Activated T-cell treated with anti-CD3 and anti-CD28 coated beads, Interleukin-2, amount 50 U/mL, for 72 hours (primary cell): ENCODE measurements at places on chromosomes 6 and 20. TPM values are rescaled to one million over a fixed set of nuclear protein-coding genes. Genes with fewer than 3 reads are reported as not detected.

The GTF2H4 gene
- total RNA-seq = 46.9 TPM

DNA sequence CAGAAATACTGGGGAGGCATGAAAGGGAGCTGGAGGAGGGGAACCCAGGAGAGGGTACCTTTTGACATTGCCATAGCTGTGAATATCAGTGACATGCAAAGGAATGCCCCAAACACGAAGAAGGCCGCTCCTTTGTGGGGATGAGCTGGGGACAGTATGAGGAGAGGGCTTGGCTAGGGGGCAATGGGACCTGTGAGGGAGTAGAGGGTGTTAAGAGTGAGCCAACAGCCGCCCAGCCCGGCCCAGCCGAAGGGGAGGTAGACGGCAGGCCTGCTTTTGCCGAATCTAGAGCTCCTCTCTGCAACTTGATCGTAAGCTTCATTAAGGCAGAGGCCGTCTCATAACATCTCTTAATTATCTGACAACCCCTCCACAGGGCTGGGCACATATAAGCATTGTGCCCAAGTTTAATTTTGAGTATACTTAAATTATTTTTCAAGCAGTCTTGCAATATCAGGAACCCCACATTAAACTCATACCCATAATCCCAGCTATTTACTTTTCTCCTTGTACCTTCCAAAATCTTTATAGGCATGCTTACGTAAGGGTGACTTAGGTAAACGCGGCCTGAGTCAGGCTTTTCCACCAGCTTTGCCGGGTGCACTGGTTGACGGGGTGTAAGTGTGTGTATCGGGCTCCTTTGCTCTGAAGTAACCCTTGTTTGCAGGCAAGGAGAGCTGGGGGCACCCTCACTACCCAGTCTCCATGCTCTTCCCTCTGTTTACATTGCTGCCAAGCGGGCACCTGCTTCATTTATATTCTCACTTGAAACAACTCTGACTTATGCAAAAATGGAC lies 24.9 kb upstream of the VEGFA start:
- peaks cover 16% of the 10 kb centered on the region for H3K27me3 ChIP-seq
- H3K27ac ChIP-seq = no peak overlapping the region
- H3K4me1 ChIP-seq = no peaks in the 10 kb centered on the region
- DNase-seq = no peak
- H3K4me3 ChIP-seq = no peak overlapping the region

DNA sequence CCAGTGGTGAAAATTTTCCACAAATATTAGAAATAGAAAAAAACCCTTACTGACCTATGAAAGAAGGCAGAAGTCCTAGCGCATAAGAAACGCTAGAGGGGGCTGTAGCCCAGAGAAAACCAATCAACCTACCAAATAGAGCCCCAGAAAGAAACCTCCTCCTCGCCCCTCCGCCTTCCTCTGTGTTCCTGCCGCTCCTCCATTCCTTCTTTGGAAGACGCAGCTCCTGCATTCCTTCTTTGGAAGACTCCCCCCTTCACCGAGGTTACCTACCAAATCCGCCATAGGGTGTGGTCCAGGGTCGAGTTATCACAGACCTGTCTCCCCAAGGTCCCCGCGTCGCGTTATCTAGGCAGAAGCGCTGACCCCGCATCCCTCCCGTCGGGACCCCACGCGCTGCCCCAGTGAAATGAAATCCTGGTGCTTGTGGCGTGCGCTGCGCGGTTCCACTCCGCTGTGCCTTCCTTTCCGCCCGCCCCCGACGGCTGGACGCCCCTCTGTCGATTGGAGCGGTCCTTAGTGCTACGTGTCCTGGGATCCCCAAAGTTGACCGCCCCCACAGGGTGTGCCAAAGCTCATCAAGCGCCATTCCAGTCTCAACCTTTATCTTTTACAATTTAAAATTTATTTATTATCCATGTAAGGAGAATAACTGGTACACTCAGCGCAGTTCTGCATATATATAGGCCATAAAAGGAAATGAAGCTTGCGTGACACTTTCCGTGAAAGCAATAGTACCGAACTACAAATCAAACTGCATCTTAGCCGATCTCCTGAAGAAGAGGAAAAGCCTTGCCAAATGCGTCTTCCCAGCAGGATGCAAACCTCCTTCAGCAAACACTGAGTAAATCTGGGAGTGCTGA lies 13.0 kb downstream of the RPP21 start:
- no peak overlapping the region for H3K27ac ChIP-seq
- DNase-seq = peak; percentile 54
- peak overlapping the region; percentile 87 for H3K4me3 ChIP-seq
- H3K4me1 ChIP-seq = no peaks in the 10 kb centered on the region
- no peaks in the 10 kb centered on the region for H3K36me3 ChIP-seq

DNA sequence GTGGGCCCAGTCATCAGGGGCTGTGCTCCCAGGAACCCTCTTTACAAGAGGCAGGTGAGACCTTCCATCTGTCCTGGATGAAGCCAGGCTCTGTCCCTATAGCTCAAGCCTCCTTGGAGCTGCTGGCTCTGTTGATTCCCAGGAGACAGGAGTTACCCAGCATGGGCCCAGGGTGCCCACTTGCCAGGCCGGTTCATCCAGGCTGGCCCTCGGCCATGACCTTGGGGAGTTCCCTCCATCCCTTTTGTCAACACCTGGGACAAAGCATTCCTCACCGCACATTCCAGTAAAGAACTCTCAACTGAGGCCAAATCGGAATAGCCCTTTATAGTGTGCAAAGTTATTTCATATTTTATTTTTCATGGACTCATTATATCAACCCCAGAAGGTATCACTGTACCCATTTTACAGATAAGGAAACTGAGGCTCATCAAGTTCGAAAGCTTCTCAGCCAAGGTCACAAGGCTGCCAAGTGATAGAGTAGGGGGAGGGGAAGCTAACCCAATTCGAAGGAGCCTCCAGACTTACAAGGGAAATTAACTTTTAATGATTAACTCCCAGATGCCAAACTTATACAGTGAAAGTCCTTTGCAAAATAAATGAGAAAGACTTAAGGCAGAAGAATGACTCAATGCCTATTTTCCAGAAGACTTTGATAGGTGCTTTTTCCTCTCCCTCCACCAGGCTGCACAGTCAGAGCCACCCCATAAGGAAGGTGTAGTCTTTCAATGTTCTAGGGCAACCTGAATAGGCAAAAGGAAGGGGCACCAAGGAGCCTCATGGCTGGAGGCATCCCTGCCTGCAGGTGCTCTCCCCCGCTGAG lies 18.5 kb downstream of the SDC4 start:
- DNase-seq = no peak
- H3K36me3 ChIP-seq = peaks cover 7% of the 10 kb centered on the region
- H3K27ac ChIP-seq = no peak overlapping the region
- no peak overlapping the region for H3K4me3 ChIP-seq
- no peaks in the 10 kb centered on the region for H3K27me3 ChIP-seq

The LHFPL5 gene
- total RNA-seq = not detected

DNA sequence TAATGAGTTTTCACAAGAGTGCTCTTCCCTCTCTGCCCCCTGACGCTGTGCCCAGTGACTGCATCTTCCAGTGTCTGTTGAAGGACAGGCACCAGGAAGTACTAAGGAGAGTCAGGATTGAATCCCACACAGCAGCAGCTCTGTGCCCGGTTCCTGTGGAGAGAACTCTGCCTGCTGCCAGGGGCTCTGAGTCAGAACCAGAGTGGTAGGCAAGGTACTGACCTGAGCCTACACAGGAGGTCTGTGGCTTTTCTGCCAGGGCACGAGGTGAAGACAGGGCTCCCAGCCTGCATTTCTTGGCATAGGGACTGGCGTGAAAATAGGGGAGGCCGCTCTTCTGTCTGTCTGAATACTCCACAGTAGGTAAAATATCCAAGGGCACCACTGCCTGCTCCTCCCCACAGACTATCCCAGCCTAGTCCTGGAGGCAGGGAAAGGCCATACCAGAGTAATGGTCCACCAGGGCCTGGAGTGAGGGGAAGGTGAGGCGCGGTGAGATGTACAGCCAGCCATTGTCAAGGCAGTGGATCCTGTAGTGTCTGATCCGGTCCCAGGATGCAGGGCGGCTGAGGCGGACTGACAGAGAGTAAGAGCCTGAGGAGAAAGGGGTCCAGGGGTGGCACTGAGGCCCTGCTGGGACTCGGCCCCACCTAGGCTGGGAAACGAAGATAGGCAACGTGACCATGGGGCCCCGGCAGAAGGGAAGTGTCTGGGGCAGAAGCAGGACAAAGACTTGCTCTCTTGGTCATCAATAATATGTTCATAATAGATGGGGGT lies 9.4 kb downstream of the RAB5IF start:
- no peaks in the 10 kb centered on the region for H3K4me1 ChIP-seq
- H3K27me3 ChIP-seq = no peaks in the 10 kb centered on the region
- no peak overlapping the region for H3K4me3 ChIP-seq
- H3K36me3 ChIP-seq = peaks cover 6% of the 10 kb centered on the region
- DNase-seq = no peak

DNA sequence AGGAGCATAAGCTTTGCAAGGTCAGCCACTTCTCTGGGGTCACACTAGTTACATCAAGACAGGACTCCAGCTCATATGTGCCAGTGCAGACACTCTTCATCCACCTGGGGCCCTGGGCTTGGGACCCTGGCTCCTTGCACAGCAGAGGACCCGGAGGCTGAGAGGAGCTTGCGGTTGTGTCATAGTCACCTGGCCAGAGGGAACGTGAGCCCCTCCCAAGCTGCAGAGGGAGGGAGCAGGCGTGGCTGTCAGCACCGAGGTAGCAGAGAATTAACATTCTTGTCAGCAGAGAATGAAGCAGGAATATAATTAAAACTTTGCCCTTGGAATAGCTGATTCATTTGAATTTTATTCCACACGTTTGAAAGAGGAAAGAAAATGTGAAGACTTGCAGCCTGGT lies 36.8 kb downstream of the BCAS4 start:
- H3K27ac ChIP-seq = no peak overlapping the region
- no peak for DNase-seq
- H3K4me1 ChIP-seq = no peaks in the 10 kb centered on the region
- no peak overlapping the region for H3K4me3 ChIP-seq

- H3K4me1 ChIP-seq = peaks cover 31% of the 10 kb centered on the region
- no peak overlapping the region for H3K4me3 ChIP-seq
- H3K36me3 ChIP-seq = peaks cover 2% of the 10 kb centered on the region
- no peak for DNase-seq
- H3K27ac ChIP-seq = no peak overlapping the region
- H3K27me3 ChIP-seq = no peaks in the 10 kb centered on the region
These were observed 50.3 kb upstream of the VSTM2L start for GRCh38 chr20:37852666-37853065.

- H3K4me1 ChIP-seq = peaks cover 12% of the 10 kb centered on the region
- H3K27me3 ChIP-seq = no peaks in the 10 kb centered on the region
- H3K36me3 ChIP-seq = peaks cover 6% of the 10 kb centered on the region
These were observed at the start of gene TNFRSF6B for GRCh38 chr20:63696628-63697356. TNFRSF6B (plus strand) TSS chr20:63696652; CDS start chr20:63696768, 116 bp downstream.

The SFTA2 gene
- not detected for total RNA-seq

- H3K4me1 ChIP-seq = no peaks in the 10 kb centered on the region
- no peak for DNase-seq
- no peak overlapping the region for H3K4me3 ChIP-seq
- no peaks in the 10 kb centered on the region for H3K36me3 ChIP-seq
- no peak overlapping the region for H3K27ac ChIP-seq
- peaks cover 6% of the 10 kb centered on the region for H3K27me3 ChIP-seq
These were observed 166.9 kb upstream of the MCHR2 start for GRCh38 chr6:100160930-100161329.

DNA sequence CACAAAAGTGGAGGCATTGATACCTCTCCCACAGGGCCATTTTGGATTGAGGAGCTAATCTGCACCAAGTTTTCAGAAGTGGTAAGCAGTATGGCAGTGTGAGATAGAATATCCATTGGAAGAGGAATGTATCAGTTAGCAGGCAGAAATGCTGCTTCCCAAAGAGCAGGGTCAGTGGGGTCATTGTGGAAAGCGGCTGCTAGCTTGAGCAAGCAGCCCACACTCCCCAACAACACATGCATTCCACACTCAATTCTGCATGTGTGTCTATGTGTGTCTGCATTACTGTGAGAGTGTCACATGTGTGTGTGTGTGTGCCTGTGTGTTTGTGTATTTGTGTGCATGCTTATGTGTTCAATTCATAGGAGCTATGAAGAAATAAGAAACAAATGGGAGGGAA lies 190.9 kb upstream of the FOXA2 start:
- no peak overlapping the region for H3K4me3 ChIP-seq
- H3K27ac ChIP-seq = no peak overlapping the region
- H3K27me3 ChIP-seq = no peaks in the 10 kb centered on the region
- DNase-seq = no peak
- H3K4me1 ChIP-seq = no peaks in the 10 kb centered on the region

DNA sequence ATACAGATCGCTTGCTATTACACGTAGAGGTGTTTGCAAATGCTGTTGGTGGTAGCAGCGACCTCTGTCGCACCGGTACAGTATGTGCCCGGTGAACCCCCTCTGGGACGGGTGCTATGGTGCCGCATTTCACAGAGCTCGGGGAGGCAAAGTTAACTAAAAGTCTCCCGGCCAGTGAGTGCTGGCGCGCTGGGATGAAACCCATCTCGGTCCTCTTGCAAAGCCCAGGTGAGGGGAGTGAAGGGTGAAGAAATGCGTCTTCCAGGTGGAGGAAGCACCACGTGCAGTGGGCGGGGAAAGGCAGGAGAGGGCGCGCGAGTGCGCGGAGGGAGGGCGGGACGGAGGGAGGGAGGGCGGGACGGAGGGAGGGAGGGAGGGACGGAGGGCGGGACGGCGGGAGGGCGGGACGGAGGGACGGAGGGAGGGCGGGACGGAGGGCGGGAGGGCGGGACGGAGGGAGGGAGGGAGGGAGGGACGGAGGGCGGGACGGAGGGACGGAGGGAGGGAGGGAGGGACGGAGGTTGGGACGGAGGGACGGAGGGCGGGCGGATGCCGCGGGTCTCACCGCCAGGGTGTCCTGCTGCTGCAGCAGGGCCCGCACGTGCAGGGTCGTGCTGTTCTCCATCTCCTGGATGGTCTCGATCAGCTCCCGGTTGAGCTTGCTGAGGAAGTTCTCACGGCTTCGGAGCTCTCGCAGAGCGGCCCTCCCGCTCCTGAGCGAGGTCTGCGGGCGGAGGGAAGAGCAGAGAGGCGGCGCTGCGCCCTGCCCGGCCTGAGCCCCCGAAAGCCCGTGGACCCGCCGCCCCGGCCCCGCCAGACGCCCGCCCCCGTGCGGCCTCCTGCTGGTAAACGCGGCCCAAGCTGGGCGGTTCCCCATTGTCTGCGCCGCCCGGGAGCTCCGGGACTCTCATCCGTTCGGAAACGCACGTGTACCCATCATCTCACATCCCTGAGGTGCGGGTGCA lies 11.7 kb downstream of the C20orf96 start:
- no peak overlapping the region for H3K4me3 ChIP-seq
- no peak overlapping the region for H3K27ac ChIP-seq
- no peaks in the 10 kb centered on the region for H3K4me1 ChIP-seq

The NKX2-4 gene
- not detected for total RNA-seq

The SALL4 gene
- total RNA-seq = not detected

- no peak overlapping the region for H3K27ac ChIP-seq
- H3K4me3 ChIP-seq = no peak overlapping the region
- H3K27me3 ChIP-seq = peaks cover 21% of the 10 kb centered on the region
- DNase-seq = no peak
- no peaks in the 10 kb centered on the region for H3K4me1 ChIP-seq
These were observed 42.3 kb downstream of the PDYN start for GRCh38 chr20:1951436-1952115.
